Fibroblast of pulmonary artery (primary cell): ENCODE measurements at places on chromosomes 3 and 15.

DNA sequence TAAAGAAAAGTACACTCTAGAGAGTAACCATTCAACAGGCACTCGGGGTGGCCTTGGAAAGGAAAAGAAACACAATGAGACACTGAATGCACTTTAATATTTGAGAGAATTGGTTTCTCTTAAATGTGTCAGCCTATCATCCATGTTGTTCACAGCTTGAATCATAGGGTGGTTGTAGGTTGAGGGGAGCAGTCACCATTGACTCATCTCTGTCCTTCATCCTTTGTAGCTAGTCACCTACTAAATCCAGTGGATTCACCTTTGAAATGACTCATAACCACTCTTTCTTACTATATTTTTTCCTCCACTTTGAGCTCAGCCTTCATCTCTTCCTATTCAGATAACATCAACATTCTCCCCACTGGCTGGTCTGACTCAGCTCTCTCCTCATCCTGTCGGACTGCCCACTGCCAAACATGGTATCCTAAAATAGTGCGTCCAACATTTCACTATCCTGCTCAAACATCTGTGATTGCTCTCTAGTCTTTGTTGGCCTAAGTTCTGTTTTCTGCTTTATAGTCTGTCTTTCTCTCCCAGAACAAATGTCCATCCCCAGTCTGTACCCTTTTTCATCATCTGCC, 182.7 kb upstream of the GADL1 start:
- DNase-seq, result peak; percentile 84

GRCh38 chr3:151962912-151963311, 89.5 kb downstream of the SUCNR1 start:
- no peak for DNase-seq

- DNase-seq, result no peak
These were observed 362.6 kb downstream of the ROBO1 start for GRCh38 chr3:79405183-79405582.

- no peak for DNase-seq
These were observed 26.3 kb downstream of the FEM1B start for GRCh38 chr15:68303560-68304436.

DNA sequence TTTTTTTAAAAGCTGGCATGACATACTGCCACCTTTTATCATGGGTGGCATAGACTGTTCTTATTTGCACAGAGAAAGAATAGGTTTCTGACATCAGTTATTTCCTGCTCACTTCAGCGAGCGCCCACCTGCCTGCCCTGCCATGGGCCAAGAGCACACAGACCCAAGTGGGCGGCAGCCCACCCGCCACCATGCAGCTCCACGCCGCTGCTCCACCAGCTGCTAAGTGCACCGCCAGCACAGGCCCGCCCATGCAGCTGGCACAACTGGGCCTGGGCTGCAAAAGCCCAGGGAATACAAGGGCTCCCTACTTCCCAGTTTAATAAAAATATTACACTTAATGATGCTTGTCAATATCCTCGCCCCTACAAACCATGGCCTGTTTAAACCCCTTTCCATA, 15.4 kb downstream of the ZNF148 start:
- DNase-seq, result no peak

- no peak for DNase-seq
These were observed 28.6 kb downstream of the NEK10 start for GRCh38 chr3:27340534-27340933.

DNA sequence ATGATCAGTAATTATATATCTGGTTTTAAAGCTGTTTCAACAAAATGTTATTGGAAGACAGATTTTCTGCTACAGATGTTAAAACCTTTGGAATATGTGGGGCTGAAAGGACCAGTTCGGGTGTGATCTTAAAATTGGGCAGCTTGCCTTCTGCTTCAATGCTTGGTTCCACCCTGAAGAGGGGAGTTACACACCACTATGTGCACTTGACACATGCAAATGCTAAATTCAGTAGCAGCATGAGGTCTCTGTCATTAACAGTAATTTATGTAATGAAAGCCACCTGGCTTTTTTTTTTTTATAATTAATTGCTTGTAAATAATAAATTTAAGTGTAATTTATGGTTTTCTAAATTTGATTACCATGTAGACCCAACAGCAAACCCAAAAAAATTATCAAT, 24.6 kb downstream of the CDIN1 start:
- DNase-seq, result no peak

DNA sequence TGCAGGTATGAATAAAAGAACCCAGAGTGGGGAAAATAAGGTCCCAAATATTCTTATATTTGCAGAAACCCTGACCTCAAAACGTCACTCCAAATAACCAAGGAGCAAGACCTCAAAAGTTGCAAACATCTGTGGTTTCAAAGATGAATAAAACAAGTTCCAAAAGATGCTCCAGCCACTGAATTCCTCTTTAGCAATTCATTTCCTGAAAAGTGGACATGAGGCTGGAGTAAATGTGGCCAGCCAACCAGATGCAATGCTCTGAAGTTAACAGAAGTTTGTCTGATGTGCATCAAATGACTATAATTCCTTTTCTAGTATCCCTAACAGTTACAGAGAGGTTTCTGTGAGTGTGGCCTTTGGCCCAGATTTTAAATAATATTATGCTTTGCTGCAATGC, 71.2 kb upstream of the WNT5A start:
- no peak for DNase-seq

DNA sequence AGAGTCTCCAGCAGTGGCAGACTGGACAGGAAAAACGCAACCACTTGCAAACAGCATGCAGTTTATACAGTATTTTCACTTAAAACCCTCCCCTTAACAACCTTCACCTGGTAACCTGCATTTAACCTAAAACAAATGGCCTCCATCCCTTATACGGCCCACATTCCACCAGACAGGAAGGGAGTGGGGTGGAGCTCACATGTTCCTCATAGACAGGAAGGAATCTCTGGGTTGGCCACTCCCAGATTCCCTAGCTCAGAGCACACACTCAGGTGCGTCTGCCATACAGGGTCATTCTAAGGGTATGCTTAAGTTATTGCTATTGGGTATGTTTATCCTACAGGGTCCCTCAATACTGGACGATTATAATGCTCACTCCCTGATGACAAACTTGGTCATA, 16.8 kb upstream of the ABHD2 start:
- DNase-seq, result no peak

GRCh38 chr15:82793737-82794136, 12.1 kb downstream of the FSD2 start:
- no peak for DNase-seq

DNA sequence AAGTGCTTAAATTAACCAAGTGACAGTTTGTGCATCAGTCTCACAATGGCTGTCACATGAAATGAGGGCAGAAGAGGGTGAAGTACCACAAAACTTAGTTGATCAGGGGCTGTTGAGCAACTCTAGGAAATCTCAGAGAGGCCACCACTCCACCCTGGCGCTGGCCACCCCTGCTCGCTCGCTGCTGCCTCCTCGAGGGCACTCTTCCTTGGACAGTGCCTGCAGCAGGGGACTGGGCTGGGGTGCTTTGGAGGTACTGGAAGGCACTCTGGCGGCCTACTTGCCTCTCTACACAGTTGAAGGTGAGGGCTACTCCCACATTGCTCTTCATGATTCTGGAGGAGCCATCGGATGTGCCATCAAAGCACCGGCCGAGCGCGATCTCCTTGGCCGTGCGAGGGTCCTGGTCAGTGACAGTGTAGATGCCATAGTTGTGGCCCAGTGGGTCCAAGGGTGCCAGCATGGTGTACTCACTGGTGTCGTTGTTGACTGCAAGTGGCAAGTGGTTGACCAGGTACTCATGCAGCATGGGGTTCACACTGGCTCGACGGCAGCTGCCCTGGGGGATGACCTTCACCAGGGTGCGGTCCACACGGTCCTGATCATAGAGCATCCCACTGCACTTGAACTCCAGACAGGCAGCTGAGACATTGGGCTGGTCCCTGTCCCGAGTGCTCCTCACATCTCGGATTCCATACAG, 11.6 kb upstream of the CLPX start:
- no peak for DNase-seq

GRCh38 chr15:58454950-58455401, 23.2 kb downstream of the LIPC start:
- peak; percentile 59 for DNase-seq

DNA sequence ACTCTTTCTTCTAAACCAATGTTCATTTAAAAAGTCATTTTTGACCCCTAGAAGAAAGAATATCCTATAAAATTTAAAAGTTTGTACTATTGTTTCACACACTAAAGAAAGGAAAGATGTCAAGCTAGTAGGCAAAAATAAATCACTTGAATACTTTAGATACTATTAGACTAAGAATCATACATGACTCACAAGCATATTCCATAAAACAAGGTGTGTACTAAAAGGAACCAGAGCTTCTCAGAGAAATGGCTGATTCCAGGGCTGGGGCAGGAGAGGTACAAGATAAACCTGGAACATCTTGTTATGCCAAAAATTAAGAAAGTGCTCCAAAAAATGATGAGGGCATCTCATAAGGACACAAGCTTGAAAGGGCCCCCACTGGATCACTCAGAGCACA, 8.7 kb downstream of the DLG1 start:
- no peak for DNase-seq

- DNase-seq, result peak; percentile 16
These were observed 633 bp downstream of the IGSF10 start for GRCh38 chr3:151460228-151460627.

- no peak for DNase-seq
These were observed 157.4 kb upstream of the SOX2 start for GRCh38 chr3:181554233-181554765.

DNA sequence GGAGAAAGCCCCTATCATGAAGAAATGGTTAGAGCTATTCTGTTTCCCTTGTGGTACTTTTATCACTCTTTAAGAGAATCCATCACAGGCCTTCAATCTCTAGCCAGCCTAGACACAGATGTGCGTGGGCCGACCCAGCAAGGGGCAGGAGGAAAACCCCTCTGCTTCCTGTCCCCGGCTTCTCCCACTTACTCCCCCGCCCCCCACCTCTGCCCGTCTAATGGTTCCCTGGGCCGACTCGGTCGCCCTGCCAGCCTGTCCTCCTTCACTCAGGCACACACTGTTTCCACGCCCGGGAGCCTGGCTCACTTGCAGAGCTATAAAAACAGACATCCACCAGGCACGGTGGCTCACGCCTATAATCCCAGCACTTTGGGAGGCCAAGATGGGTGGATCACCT, 58.3 kb upstream of the TFRC start:
- DNase-seq, result no peak

- no peak for DNase-seq
These were observed 240.7 kb upstream of the DNAJC19 start for GRCh38 chr3:181230258-181230657.

DNA sequence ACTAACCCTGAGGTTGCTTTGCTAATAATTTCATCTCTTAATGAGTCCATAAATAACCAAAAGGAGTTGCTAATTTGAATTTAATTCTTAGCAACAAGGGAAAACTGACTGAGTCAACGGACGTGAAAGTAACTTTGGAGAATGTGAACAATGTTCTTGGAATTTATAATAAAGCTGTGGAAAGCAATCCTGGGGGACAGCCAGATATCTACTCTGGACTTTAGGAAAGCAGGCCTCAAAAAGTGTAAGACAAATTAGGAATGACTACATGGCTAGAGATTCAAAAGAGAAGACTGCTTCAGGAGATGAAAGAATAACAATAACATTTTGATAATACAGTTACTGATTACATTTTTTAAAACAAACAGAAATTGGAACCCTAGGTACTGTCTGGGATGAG, 318.4 kb upstream of the COL8A1 start:
- DNase-seq, result peak; percentile 86

DNA sequence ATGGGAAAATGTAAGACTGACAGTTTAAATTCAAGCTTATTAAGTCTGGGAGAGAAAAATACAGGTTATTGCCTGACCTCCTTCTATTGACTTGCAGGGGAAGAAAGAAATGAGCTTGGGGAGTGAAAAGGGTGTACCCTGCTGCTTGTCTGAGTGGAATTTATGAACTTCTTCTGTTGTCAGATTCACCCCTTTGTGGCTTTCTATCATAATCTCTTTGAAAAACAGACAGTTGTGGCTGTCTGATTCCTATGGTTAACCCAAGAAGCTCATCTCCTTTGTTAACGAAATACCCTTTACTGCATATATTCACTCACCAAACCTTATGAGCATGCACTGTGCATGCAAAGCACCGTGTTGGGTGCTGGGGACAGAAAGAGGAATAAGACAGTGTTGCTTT, 22.5 kb downstream of the GPD1L start:
- DNase-seq, result no peak

DNA sequence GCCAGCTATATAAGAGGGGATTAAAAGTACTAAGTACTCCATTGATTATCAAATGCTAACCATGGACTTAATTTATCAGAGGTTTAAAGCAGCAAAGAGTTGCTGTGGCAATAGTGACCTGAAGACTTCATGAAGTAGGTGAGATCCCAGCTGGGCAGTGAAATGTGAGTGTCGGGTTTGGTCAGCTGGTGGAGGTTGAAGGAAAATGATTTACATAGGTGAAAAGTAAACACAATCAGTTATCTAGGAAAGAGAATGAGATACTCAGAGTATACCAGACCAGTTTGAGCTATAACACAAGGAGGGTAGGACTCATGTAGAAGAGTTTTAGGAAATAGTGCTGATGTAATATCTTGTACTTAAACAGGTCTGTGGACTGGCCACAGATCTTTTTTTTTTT, 16.5 kb upstream of the FBXO22 start:
- DNase-seq, result no peak

- DNase-seq, result no peak
These were observed 2.3 kb downstream of the GRIP2 start for GRCh38 chr3:14537590-14538450.

- DNase-seq, result no peak
These were observed 58.1 kb upstream of the THSD4 start for GRCh38 chr15:71057143-71057542.

- DNase-seq, result peak; percentile 97
These were observed 22.1 kb downstream of the CDIN1 start for GRCh38 chr15:36601497-36601932.

- DNase-seq, result peak; percentile 75
These were observed 153.4 kb downstream of the ERC2 start for GRCh38 chr3:56314842-56315241.

DNA sequence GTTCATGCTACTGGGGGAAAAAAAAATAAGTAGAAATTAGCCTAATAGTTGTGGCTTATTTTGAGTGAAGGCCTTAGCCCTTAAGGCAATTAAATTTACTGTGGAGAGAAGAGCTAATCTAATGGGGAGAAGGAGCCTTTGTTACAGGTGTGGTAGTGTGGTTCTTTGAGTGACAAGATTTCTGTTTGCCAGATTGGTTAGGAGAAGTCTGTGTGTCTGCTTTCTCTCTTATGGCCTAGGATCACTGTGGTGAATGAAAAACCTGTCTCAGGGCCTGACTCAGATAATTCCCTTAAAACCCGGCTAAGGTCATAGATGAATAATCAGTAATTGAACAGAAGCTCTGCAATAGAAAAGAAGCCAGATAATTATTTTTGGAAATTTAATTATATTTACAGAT, 27.0 kb downstream of the OPA1 start:
- DNase-seq, result no peak

GRCh38 chr3:120985242-120985641, 77.2 kb downstream of the STXBP5L start:
- no peak for DNase-seq

- no peak for DNase-seq
These were observed 40.6 kb upstream of the USP3 start for GRCh38 chr15:63463793-63464192.
